MCF 10A (cell line): ENCODE measurements at places on chromosomes 6 and 20. TPM values are rescaled to one million over a fixed set of nuclear protein-coding genes. Genes with fewer than 3 reads are reported as not detected.

GRCh38 chr6:23179994-23180393 is 610.6 kb downstream of the HDGFL1 start:
- H3K27me3 ChIP-seq, result no peaks in the 10 kb centered on the region
- H3K4me1 ChIP-seq, result peaks cover 14% of the 10 kb centered on the region
- H3K4me3 ChIP-seq, result no peak overlapping the region
- no peaks in the 10 kb centered on the region for H3K36me3 ChIP-seq
- no peak for DNase-seq
- H3K27ac ChIP-seq, result no peak overlapping the region

Gene RAMACL
- 5.3 and 5.8 TPM in 2 replicates for total RNA-seq

DNA sequence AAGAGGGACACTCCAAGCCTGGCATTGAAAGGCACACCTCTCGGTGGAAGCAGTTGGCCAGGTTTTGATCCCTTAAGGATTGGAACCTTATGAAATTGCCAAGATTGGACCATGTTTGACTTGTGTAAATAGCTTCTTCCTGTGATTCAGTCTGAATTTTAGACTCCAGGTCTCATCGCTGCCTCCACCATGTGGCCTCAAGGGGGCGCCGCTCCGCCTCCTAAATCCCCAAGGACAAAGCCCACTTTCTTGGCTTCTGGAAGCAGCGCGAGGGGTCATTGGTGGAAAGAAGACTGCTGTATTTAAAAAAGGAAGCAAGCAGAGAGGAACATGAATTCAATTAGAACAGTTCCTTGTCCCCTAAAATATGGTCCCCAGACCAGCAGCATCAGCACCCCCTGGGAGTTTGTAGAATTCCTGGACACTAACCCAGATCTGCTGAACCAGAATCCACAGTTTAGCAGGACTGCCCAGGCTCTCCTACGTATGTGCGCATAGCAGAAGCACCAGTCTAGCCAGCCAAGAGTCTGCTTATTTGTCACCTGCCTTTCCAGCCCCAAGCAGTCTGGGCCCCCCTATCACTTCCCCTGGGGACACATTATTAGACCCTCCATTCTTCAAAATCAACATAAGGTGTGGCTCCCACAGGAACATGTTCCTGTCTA is 108.5 kb downstream of the LY86 start:
- no peaks in the 10 kb centered on the region for H3K27me3 ChIP-seq
- no peak overlapping the region for H3K4me3 ChIP-seq
- H3K36me3 ChIP-seq, result no peaks in the 10 kb centered on the region
- peaks cover 50% of the 10 kb centered on the region for H3K4me1 ChIP-seq

DNA sequence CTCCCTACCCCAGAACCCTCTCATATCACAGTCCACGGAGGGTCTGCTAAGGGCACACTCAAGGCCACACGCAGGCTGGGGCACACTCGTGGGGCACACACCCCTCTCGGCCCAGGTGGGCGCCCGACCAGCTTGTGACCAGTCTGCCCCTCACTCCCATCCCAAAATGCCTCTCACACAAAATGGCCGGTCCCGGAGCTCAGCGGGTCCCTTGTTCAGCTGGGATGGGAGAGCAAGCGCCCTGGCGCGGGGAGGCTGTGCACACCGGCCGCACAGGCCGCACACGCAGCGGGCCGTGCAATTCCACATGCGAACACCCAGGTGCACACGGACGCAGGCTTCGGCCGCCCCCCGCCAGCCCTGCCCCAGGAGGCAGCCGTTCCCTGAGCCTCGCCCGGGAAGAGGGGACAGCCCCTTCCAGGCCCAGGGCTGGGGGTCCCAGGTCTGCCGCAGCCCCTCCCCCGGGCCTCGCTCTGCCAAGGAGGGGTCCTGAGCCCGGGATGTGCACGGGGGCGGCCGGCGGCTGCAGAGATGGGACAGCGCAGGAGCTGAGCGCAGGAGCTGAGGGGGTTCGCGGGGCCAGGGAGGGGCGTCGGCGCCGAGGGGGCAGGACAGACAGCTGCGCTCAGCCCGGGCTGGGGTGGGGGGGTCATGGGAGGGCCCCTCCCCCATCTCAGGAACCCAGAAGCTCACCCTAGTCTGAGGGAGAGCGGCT is 1.3 kb downstream of the KCNQ2 start:
- H3K4me3 ChIP-seq, result no peak overlapping the region
- no peak overlapping the region for H3K27ac ChIP-seq
- no peak for DNase-seq
- peaks cover 6% of the 10 kb centered on the region for H3K36me3 ChIP-seq
- peaks cover 36% of the 10 kb centered on the region for H3K27me3 ChIP-seq
- no peaks in the 10 kb centered on the region for H3K4me1 ChIP-seq

DNA sequence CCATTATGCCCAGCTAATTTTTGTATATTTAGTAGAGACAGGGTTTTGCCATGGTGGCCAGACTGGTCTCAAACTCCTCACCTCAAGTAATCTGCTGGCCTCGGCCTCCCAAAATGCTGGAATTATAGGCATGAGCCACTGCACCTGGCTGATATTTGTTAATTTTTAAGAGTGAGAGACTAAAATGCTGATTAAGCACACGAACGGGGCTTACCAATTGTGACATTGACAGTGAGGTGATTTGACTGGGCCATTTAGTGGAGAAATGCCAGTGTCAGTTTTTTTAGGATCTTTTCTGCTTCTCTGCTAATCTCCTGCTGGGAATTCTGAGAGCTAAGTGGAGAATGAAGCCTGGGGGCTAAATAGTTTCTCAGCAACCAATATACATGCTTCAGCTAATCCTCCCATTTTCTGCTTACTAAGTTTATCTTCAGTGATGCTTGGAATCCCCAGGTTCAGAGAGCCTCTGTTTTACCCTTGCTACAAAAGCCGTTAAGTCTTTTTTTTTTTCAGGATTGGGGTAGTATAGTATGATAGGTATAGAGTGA is 9.8 kb upstream of the DEFB123 start:
- peaks cover 46% of the 10 kb centered on the region for H3K27me3 ChIP-seq
- no peaks in the 10 kb centered on the region for H3K4me1 ChIP-seq
- no peak overlapping the region for H3K4me3 ChIP-seq
- no peak for DNase-seq

Gene COQ3
- 4.8 and 7.7 TPM in 2 replicates for total RNA-seq

DNA sequence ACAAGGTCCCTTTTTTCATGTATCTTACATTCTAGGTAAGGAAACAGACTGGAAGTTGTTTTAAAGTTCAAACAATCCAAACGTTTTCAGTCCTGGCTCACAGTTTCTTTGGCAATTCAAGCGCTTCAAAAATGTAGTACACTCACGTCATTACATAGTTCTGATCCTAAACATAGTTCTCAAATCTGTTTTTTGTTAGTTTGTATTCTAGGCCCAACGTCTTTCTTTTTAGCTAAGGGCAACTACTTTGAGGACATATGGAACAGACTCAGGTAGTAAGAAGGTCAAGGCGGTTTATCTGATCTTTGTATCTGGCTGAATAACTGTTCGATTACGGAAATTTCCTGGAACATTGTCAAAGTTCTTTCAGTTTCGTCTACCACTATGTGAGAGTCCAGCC is 36.9 kb upstream of the PLCB4 start:
- no peaks in the 10 kb centered on the region for H3K27me3 ChIP-seq
- no peak overlapping the region for H3K4me3 ChIP-seq
- no peaks in the 10 kb centered on the region for H3K36me3 ChIP-seq
- DNase-seq, result no peak

Gene PRR18
- 0.12 TPM in 1 of 2 replicates, not detected in the other for total RNA-seq

- peaks cover 19% of the 10 kb centered on the region for H3K4me1 ChIP-seq
- H3K4me3 ChIP-seq, result no peak overlapping the region
- no peaks in the 10 kb centered on the region for H3K27me3 ChIP-seq
- no peaks in the 10 kb centered on the region for H3K36me3 ChIP-seq
Measured at GRCh38 chr6:11426571-11426970, 111.0 kb upstream of the TMEM170B start.
